ENCODE measurements at places on chromosomes 1 and 21.
A peak's percentile ranks its signal among the peaks of the same experiment; 100 is the strongest.

DNA sequence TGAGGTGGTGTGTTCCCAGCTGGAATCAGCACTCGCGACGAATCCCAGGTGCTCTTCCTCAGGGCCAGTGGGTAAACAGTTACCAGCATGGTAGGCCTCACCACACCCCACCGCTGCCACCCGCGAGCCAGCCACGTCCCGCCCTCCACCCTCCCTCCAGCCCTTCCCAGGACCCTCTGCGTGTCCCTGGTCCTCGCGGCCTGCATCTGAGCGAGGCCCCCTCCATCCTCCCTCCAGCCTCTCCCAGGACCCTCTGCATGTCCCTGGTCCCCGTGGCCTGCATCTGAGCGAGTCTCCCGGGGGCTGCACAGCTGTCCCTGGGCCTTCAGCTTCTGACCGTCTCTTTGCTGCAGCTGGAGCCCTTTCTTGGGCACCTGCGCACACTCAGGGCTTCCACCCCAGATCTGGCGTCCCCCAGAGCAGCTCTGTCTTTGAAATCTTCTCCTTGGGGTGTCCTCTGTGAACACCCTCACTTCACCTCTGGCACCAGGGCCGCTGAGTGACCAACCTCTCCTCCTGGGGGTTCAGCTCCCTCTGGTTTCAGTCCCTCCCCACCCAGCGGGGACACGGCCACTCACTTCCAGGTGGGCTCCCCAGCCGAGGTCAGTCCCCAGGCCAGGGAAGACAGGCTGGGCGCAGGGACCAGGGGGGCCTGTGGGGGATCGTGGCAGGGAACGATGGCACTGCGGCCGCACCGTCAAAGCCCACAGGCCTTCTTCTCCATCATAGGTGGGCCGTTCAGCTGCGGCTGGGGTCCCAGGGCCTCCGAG is 57.8 kb upstream of the COL6A2 start:
- no peak for DNase-seq

DNA sequence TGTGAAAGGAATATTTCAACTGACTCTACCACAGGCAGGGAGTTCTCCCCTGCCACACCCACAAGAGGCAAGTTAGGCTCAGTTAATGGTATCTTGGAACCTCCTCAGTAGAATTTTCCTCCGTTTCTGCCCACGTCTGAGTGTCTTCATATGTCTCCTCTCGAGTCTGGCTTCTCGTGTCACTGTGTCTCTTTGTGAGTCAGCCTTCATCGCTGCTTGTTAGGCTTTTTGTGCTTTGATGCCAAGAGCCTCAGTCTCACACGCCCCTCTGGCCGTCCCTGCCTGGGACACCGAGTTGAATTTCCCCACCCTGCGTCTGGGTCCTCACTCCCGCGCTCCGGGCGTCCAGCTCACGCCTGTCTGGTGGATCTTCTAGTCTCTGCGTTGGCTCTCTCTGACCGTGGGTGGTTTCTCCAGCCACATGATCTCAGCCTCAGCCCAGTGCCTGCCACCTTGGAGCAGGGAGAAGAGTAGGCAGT is 125.7 kb upstream of the GADD45A start:
- DNase-seq = peak; percentile 82

DNA sequence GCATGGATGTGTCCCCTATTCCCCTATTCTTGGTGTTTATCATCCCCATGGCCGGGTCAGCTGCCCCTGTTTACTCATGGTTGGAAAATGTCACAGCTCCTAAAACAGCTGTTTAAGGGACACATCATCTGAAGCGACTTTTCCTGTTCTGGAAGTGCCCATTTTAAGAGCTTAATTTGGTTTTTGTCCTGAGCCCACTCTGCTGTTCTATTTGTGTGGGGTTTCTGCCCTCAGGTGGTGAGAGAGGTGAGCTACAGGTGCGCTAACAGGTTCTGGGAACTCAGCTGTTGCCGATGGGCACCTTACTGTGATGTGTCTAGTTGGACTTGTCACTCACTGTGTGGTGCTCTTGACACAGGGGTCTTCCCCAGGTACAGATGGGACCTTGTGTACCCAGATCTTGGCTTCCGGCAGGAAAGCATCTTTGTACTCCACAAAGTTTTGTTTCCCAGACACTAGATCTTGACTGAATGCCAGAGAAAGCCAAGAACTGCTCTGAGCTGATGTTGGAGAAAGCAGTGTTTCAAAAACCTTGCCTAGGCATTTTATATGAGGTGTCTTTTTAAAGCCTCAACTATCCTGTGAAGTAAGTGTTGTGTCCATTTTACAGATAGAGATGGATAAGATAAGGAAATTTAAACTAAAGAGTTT is 59.0 kb upstream of the CD1D start:
- DNase-seq = peak; percentile 58

DNA sequence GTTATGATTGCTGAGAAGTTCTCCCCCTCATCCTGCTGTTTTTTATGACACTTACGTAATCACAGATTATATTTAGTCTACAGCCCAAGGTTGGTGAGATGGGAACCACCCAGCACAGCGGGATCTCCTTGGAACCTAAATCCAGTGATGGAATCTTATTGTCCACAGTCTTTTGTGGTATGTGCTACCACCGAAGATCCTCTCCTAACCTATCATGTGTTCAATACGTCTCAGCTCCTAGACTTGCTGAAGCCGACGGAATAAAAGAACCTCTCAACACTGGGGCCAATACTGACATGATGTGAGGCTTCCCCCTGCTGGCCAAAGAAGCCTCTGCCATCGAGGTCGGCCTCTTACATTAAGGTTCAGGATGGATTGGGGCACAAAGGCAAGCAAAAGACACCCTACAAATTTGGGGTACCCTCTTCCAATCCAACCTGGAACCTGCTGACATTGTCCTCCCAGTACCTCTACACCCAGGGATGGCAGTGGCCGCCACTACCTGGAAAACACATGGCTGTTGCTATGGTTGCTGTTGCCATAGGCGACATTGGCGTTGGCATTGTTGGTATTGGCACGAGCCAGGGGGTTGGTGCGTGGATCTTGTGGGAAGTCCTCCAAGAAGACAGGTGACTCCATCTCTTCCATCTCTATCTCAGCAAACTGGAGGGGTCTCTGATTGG is 19.4 kb upstream of the KIF21B start:
- DNase-seq = peak; percentile 72

GRCh38 chr1:172178886-172179285 is 241.6 kb upstream of the C1orf105 start:
- DNase-seq = no peak

DNA sequence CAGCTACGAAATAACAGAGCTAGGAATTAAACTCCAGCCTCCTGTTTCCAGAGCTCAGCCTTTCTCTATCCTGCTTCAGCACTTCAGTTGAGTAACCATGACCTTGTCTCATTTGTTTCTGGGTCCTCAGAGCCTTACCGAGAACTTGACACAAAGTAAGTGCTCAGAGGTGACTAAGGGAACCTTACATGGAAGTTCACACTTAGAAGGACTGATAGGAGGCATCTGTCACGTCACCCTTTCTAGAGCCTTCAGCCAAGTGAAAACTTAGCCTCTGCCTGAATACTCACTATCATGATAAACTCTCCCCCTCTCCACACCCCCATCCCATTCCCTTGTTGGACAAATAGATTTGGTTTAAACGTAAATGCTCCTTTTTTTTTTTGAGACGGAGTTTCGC is 9.8 kb upstream of the LUZP1 start:
- no peak for DNase-seq

DNA sequence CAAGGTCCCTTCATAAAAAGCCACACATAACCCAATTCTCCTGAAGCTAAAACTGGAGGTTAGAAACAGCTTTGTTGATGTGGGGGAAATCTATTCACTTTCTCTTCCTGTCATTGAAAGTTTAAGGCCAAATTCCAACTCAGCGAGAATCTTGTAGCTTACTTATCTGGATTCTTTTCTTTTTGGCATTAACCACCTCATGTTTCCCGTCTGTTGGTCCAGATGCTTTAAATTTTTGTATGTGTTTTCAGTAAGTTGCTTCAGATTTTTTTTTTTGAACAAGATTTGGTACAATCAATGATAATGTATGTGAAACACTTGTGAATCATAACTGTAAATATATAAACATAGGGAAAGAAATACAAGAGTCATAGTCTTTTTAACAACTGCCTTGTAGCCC is 33.7 kb upstream of the NEK7 start:
- DNase-seq = peak; percentile 92

DNA sequence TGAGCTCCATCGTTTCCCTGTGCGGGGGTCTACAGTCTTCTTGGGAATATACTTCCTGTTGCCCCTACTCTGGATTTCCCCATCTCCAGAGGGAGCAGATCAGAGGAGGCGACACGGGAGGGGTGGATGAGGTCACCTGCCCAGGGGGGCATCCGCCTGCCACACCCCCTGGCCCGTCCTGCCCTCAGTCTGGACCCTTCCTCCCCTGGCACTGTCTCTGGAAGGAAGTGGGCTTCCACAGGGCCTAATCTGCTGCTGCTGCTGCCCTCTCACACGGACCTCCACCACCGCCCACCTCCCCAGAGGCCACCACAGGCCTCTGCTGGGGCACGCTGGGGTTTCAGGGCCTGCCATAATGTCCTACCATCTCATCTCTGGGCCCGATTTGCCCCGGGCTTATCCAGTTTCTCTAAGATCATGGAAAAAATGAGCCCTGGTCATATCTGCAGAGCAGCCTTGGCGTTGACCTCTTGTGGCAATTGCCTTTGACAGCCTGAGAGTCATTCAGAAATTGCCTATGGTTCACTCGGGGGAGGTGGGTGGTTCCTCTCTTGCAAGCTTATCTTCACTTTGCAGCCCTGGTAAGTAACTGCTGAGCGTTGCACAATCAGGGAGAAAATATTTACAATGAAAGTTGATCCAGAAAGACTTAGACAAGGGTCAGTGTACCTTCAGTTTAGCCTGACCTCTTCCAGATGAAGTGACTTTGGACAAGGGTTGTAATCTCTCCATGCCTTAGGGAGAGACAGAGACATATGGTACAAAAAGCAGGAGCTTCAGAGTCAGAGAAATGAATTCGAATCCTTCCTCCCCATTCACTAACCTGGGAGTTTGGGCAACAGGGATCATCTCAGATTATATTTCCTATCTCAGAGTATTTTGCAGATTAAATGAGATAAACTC is 252.4 kb downstream of the TOMM20 start:
- peak; percentile 42 for DNase-seq

DNA sequence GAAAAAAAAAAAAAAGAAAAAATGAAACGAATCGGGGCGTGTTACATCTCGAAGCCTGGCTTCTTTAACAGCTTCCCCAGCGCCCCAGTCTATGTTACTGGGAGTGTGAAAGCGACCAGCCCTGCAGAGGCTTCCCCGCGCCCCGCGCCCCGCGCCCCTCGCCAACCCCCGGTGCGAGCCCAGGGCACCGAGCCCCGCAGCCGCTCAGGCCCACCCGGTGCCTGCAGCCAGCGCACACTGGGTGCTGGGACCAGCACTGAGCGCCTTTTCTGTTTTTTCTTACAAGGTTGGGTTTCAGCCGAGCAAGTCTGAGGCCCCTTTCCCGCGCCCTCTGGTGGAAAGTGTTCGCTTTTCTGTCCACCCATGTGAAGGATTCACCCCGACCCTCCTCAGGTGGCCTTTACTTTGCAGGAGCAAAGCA is 42.1 kb upstream of the ZNF496 start:
- DNase-seq = peak; percentile 44

DNA sequence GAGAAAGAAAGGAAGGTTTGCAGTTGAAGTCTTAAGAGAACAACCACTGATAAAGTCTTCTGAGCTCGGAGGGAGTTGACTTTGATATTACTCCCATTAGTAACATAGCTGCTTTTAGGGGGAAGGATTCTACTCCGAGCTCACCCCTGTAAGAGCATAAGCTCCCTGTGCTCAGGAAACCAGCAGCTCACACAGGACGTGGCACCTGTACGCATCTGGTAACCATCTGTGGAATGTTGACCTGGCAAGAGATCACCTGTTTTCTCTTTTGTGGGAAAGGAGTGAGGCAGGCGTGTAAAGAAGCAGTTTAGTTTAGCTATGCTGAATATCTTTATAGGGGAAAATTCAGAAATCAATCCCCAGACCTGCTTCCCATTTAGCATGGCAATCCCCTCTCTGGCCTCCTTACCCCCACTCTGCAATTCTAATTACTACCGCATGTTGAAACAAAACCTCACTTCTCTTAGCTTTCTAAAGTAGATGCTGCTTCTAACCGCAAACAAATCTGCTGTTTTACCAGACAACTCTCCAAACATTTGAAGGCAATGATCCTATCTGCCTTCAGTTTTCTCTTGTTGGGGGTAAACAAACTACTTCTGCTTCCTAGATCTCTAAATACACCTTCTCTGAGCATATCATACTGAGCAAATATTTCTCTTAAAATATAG is 121.8 kb upstream of the KCNK1 start:
- no peak for DNase-seq

- DNase-seq = peak; percentile 91
Observed at GRCh38 chr1:162696286-162696862, 64.1 kb downstream of the DDR2 start.

DNA sequence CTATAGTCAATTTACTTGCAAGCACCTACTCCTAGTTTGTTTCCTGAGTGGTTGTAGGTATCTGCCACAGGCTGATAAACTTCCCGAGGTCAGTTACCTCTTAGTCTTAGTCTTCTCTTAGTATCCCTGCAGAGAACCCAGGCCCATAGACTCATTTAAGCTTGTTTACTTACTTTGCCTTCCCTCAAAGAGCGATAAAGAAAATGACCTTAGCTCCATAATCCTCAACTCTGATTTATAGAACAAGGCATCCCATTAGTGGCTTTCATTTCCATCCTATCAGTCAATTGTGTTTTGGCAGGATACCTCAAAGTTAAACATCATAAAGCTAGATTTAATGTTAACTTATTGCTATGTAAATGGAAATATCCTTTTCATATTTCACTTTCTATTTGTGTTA is 119.7 kb downstream of the UCHL5 start:
- no peak for DNase-seq

DNA sequence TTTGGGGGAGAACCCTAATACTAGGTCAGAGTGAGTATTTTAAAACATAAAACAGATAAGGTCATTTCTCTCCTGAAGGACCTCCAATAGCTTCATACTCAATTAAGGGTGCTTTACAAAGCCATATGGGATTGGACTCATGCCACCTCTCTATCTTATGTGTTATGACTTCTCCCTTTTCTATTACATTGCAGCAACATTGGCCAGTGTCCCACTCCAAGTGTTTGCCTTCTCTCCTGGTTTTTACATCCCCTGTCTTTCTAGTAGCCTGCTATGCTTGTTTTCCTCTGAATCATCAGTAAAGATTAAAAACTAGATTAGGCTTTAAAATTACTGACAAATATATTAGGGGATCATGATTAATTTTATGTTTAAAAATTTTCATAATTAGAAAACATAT is 66.6 kb downstream of the SCMH1 start:
- DNase-seq = peak; percentile 55

DNA sequence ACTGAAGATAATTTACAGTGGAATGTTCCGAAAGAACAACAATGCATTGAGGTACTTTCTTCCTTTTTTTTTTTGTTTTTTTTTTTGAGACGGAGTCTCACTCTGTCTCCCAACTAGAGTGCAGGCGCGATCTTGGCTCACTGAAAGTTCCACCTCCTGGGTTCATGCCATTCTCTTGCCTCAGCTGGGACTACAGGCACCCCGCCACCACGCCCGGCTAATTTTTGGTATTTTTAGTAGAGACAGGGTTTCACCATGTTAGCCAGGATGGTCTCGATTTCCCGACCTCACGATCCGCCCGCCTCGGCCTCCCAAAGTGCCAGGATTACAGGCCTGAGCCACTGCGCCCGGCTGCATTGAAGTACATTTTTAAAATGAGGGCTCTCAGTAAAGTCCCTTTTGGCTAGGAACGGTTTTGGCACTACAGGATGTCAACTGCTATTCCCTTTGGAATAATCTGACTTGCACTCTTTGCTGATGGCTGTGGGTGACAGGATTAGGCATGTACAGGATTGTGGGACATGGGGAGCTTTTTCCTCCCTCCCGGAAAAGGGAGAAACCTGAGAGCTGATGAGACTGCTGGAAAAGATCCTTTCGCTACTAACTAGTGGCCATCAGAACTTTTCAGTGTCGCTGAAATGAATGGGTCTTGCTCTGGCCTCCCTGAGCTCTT is 56.9 kb upstream of the EDEM3 start:
- no peak for DNase-seq

Measured in EH (cell line).